CD4-positive, alpha-beta T cell (primary cell): ENCODE measurements at places on chromosomes 12 and 14.

- no peak for DNase-seq
These were observed 4.3 kb downstream of the OSBPL8 start for GRCh38 chr12:76555231-76555767.

- no peak for DNase-seq
These were observed 172.5 kb upstream of the PZP start for GRCh38 chr12:9380650-9381049.

- no peak for DNase-seq
These were observed 62.6 kb downstream of the FBXL14 start for GRCh38 chr12:1531654-1532374.

DNA sequence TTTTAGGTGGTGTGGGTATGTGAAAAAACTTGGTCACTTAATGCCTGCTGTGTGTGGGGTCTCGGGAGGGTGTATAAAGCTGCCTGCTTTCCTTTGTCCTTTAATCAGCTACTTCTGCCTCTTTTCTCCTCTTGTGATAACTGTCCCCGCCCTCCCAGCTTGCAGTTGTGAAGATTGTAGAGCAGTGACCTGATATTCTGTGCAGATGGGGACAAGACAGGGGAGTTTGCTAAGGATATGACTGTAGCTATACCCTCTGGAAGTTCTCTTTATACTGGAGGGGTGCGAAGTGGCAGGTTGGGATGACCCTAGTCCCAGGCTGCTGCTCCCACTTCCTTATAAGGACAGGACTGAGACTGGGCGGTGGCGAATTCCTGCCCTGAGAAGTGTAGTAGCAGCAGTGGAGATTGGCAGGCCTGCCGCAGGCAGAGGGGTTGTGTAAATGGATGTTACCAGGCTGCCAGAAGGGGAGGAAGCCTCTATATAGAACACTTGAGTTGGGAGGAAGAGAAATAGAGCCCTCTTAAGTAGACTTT, 835 bp downstream of the MYL6 start:
- DNase-seq, result peak; percentile 55

GRCh38 chr12:48690990-48691389, 9.0 kb upstream of the KANSL2 start:
- no peak for DNase-seq

- DNase-seq, result no peak
These were observed 23.5 kb upstream of the GPRC5D start for GRCh38 chr12:12975322-12976077.

DNA sequence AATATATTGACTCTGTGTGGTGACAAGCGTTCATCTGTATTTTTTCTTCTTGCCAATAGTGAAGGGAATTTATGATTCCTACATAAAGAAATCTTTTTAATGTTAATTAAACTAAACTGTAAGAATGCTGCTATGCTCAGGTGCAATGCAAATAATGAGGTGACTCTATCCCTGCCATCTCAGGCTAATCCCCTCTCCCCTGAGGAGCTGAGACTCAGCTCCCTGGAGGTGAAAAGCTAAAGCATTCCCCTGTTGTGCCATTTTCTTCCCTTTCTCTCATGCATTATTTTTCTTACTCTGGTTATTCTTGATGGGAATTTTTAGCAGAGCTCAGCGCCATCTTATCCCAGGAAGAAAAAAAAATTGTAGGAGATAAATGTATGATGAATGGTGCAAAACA, 113.9 kb upstream of the FGD4 start:
- no peak for DNase-seq

DNA sequence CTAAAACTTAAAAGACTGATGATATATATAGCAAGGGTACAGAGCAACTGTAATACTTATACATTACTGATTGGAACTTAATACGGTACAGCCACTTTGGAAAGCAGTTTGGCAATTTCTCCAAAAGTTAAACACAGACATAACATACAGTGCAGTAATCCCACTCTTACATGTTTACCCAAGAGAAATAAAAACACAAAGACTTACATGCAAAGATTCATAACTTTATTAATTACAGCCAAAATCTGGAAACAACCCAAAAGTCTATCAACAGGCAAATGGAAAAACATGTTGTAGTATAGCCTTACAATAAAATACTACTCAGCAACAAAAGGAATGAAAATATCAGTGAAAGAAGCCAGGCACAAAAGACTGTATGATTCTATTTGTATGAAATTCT, 84.6 kb downstream of the GARIN6 start:
- no peak for DNase-seq

GRCh38 chr12:3882896-3883564, 9.8 kb upstream of the PARP11 start:
- peak; percentile 57 for DNase-seq

DNA sequence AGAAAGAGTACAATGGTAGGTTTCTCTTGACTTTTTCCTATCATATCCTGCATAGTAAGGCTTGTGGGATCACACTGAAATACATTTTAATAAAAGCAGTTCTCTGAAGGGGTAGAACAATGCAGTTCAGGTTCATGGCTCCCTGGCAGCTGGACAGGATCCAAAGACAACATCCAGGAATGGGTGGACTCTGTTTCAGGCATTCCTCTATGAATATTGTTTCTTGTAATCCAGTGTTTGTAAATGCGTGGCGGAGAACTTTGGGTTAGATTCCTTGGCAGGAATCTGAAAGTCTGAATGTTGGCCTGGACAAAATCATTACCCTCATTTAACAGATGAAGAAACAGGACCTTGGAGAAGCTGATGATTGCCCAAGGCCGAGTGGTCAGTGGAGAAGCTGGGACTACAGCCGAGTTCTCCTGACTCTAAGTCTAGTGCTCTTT, 43.5 kb downstream of the SYNE2 start:
- DNase-seq, result no peak

- DNase-seq, result no peak
These were observed at the start of gene ZDHHC22 for GRCh38 chr14:77141214-77142004. Gene ZDHHC22, minus strand, starts transcription at chr14:77141791. Its CDS starts 2,053 bp downstream, at chr14:77139738.

GRCh38 chr12:484096-484495, 24.4 kb downstream of the B4GALNT3 start:
- no peak for DNase-seq

DNA sequence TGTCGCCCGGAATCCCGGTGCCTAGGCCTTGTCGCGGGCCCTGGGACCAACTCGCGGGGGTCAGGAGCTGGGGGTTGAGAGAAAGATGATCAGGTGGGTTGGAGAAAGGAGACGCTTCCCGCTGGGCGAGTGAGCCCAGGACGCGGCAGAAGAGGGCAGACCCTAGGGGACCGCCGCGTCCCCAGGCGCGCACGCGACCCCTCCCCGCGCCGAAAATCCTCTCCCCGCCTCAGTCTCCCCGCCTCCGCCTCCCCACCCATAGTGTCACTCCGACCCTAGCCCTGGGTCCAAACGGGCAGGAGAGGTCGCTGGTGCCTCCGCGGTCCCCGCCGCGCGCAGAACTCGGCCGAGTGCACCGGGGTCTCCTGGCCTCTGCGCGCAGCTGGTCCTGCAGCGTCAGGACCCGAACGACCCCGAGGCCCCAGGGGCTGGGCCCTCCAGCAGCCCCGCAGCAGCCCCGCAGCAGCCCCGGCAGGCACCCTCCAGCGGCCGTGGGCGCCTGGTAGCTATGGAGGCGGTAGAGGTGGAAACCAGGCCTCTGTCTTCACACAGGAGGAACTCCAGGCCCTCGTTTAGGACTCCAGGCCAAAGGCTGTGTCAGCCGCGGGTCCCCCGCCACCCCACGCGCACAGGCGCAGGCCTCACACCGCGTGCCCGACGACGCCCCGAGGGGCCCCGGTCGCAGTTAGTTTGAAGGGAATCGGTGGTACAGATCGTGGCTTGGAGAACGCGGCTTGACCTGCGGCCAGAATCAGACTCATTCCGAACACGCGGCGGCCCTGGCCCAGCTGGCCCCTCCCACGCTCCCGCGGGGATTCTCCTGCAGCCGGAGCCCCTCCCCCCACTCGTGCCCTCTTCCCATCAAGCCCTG, 60.1 kb upstream of the EIF5 start:
- DNase-seq, result no peak

- no peak for DNase-seq
These were observed 128.8 kb downstream of the TSPAN9 start for GRCh38 chr12:3205742-3206519.

- DNase-seq, result no peak
These were observed 32.9 kb downstream of the SOS2 start for GRCh38 chr14:50198499-50198898.

DNA sequence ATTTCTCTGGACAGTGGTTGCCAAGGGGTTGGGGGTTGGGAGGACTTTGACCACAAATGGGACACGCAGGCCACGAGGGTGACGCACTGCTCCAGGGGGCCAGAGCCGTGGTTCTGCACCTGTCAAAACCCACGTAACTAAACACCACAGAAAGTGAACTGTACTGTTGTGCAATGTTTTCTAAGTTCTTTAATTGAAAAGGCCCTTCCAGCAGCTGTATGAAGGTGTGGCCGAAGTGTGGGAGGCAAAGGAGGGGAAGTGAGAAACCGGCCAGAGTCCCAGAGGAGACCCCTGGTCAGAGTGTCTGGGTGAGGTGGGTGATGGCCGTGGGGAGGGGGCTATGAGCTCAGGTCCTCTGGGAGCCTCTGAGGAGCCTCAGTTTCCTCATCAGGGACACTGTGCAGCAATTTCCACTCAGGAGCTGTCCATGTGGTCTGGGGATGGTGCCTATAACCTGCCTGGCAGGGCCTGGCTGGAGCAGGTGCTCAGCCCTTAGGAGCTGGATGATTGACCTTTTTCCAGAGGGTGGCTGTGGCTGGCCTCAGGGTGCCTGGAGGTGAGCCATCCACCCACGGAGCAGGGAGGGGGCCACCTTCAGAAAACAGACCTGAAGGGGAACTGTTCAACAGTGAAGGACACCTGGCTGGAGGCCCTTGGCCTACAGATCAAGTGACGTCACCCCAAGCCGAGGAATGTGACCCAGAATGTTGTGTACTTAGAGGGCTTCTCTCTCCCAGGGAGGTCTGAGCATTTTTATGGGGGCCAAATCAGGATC, 9.8 kb upstream of the BDKRB2 start:
- no peak for DNase-seq

- no peak for DNase-seq
These were observed 9.9 kb downstream of the AMDHD1 start for GRCh38 chr12:95953000-95953399.

GRCh38 chr12:79187032-79187431, 322.5 kb downstream of the SYT1 start:
- no peak for DNase-seq

GRCh38 chr12:88179436-88180014, 37.4 kb downstream of the TMTC3 start:
- DNase-seq, result no peak

- no peak for DNase-seq
These were observed 39.9 kb downstream of the INSM2 start for GRCh38 chr14:35573911-35574310.

GRCh38 chr12:29763301-29763683, 20.4 kb downstream of the TMTC1 start:
- no peak for DNase-seq

- no peak for DNase-seq
These were observed 40.2 kb downstream of the TRPV4 start for GRCh38 chr12:109792992-109793391.

- DNase-seq, result no peak
These were observed 174.6 kb downstream of the SLC25A21 start for GRCh38 chr14:36997843-36998242.

DNA sequence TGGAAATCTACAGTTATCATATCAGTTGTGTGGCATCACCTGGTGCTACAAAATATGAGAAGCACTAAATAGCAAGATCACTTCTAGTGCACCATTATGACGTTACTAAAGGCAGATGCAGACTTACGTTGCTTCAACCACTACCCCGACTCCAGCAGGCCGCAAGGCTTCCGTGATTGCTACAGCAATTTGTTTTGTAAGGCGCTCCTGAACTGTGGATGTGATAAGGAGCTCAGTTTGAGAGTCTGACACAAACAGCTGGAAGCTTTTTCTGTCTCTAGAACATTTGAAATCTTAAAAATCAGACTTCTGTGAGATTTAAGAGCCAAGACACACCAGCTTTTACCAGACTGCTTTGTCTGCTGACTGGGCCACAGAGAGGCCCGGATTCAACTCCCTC, 57.0 kb downstream of the GCH1 start:
- DNase-seq, result no peak

GRCh38 chr14:29310210-29310609, 543.6 kb downstream of the FOXG1 start:
- DNase-seq, result no peak

DNA sequence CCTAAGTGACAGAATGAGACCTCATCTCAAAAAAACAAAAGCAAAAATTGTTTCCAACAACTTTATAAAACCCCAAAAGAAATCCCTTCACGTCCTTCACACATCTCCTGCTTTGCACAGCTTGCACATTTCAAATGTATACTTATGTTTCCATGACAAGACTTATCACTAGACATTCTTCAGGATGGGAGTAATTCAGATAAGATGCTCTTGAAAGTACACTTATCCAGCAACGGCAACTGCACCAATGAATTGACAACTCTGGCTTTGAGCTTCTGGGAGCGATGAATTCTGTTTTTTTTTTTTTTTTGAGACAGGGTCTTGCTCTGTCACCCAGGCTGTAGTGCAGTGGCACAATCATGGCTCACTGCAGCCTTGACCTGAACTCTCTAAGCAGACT, 30.8 kb upstream of the AKAP5 start:
- DNase-seq, result no peak

DNA sequence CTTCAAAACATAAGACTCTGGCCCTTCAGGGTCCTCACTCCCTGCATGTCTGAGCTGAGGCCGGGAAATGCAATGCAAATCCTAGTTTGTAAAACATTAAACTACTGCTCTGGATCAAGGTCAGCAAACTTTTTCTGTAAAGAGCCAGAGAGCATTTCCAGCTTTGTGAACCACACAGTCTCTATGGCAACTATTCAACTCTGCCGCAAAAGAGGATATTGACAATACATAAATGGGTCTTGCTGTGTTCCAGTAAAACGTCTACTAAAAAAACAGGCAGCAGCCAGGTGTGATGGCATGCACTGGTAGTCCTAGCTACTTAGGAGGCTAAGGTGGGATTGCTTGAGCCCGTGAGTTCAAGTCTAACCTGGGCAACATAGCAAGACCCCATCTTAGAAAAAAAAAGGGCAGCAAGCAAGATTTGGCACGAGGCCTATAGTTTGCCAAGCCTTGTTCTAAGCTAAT, 22.3 kb downstream of the DDX24 start:
- no peak for DNase-seq

GRCh38 chr14:50612806-50613205, 52.9 kb downstream of the ATL1 start:
- no peak for DNase-seq

DNA sequence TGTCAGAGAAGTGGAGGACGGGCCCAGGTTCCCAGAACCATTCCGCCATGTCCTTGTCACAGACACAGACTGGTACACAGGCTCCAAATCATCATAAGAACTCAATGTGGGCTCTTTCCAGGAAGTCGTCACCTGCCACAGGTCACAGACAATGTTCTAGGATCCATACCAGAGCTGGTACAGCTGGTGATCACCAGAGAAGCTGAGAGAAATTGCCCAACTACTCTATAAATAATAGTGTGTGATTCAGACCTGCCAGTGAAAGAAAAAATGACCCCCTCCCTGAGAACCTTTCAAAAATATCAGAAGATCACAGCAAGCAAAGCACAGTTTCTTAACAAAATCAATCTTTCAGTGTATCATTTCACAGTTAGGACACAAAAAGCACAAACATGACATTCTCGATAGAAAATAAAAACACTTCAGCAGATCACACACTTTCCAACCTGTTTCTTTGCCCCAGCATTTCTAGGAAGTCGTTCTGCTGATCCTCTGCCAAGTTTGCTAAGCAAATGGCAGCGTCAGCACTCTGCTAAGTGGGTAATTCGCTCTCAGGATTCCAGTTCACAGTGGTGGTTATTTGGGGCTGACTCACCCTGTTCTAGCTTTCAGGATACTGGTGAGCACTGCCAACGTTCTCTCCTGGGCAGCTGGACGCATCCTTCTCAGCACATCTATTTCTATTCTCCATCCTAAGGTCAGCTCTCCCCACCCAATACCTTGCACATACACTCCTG, 223.3 kb upstream of the SFSWAP start:
- no peak for DNase-seq
